Psoas muscle (tissue), 8 donors: ENCODE measurements at places on chromosomes 11 and 22.

GRCh38 chr11:7569044-7569443 lies 55.2 kb downstream of the PPFIBP2 start:
- no peak for DNase-seq

DNA sequence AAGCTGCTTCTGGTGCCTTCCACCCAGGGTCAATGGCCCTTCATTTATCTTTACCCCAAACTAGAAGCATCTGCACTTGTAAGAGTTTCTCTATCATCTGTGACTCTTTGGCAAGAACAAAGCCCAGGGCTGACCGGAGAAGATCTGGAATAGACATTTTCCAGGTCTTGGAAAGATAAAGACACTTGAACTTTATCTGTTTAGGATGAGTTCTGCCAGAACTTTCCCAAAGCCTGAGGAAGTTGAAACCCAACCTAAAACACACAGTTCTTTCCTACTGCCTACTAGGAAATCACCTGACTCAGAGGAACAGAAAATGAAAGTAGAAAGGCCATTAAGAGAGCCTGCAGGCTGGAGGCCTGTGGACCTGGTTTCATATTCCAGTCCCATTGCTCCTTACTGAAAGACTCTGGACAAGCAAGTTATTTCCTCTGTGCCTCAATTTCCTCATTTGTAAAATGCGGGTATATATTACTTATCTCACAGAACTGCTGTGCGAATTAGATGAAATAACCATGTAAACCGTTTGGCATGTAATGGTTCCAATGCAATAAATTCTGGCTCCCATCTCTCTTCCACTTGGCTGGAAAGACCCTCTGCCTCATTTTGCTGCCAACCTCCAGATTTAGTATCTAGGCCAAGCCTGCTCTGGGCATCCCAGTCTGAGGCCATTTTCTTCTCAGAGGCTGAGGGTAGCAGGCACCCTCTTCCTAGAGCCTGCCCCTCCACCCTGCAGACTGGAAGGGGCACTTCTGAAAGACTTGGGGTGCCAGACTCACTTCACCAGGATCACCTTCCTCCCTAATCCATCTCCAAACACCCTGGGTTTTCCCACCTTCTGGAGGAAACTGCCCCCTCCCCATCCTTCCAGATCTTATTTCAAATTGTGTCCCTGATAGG lies 1.2 kb downstream of the UBE2L6 start:
- DNase-seq = no peak

DNA sequence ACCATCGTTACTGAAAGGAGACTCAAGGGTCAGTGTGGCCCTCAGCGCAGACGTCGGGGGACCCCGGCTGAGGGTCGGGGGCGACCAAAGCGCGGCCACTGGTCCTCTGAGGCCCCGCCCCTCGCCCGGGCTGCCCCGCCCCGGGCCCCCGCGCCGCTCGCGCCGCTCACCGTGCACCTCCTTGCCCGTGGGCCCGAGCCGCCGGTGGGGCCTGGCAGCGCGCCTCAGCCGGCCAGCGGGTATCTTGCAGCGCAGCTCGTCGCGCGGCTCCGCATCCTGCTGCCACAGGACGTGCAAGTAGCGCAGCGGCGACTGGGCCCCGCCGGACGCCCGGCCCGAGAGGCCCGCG lies 419 bp downstream of the ANKRD54 start:
- peak; percentile 56 for DNase-seq

GRCh38 chr11:107719073-107719472 lies 7.2 kb upstream of the SLN start:
- no peak for DNase-seq

- no peak for DNase-seq
Observed at GRCh38 chr22:36197514-36198146, 4.0 kb downstream of the APOL4 start.

DNA sequence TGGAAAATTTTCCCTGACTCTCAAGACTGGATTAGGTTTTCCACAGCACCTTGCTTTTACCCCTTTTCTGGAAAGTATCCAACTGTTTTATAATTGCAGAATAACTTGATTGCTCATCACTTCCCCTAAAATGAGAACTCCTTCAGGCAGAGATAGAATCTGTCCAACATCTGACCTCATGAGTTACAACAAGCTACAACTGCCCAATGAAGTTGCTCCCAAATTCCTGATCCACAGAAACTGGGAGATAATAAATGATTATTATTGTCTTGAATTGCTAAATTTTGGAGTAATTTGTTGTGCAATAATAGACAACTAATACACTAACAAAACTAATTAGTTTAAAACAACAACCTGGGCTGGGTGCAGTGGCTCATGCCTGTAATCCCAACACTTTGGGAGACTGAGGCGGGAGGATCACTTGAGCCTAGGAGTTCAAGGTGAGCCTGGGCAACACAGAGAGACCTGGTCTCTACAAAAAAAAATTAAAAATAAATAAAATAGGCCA lies 10.0 kb upstream of the CCDC83 start:
- no peak for DNase-seq

DNA sequence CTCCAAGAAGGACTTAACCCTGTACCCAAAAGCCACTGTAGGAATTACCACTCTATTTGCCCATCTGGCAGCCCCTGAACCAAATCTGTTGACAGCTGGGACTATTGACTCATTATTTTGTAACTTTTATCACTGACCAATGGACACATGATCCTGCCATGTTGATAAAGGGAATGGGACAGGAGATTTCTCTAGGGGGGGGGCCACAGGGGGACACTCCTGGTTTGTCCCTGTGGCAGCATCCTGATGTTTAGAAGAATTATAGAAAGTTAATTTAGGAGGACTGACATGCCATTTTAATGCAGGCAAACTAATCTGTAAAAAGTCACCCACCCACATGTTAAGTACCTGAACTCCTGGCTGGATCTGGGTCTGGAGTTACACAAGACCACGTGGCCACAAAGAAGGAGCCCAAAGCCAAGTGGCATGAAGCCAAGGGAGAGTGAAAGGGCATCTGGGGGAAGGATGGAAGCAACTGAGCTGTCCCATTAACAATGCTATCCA lies 558.1 kb downstream of the ETS1 start:
- DNase-seq = no peak

DNA sequence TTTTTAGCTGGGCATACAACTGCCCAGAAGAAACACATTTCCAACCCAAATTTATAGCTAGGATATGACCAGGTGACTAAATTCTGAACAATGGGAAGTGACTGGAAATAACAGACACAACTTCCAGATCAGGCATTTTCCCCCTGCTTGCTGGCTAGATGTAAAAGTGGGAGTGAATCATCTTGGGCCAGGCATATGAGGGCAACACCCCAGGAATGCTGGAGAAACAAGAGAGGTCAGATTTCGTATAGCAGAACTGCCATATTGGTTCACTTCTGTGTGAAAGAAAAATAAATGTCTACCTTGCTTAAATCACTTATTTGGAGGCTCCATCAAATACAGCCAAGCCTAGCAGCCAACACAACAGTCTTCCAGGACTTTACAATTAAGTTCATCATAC lies 7.4 kb downstream of the ATL3 start:
- DNase-seq = no peak

DNA sequence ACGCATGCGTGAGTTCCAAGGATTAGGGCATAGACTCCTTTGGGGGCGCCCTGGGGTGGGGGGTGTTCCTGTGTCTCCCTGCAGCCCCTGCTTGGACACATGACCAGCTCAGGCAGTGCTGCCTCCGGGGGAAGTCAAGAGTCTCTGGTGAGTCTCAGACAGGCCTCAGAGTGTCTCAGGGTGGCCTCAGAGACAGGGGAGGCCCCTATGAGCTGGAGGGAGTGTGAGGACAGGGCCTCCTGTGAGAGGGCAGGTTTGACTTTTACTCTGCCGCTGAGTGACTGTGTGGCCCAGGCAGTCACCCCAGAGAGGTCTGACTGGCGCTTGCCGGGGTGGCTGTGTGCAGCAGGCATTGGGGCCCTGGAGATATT lies 41.2 kb upstream of the KCNQ1OT1 start:
- peak; percentile 13 for DNase-seq

GRCh38 chr22:46846150-46846831 lies 83.8 kb downstream of the TBC1D22A start:
- DNase-seq = no peak

- DNase-seq = no peak
Observed at GRCh38 chr11:45394294-45395085, 108.3 kb upstream of the SYT13 start.

DNA sequence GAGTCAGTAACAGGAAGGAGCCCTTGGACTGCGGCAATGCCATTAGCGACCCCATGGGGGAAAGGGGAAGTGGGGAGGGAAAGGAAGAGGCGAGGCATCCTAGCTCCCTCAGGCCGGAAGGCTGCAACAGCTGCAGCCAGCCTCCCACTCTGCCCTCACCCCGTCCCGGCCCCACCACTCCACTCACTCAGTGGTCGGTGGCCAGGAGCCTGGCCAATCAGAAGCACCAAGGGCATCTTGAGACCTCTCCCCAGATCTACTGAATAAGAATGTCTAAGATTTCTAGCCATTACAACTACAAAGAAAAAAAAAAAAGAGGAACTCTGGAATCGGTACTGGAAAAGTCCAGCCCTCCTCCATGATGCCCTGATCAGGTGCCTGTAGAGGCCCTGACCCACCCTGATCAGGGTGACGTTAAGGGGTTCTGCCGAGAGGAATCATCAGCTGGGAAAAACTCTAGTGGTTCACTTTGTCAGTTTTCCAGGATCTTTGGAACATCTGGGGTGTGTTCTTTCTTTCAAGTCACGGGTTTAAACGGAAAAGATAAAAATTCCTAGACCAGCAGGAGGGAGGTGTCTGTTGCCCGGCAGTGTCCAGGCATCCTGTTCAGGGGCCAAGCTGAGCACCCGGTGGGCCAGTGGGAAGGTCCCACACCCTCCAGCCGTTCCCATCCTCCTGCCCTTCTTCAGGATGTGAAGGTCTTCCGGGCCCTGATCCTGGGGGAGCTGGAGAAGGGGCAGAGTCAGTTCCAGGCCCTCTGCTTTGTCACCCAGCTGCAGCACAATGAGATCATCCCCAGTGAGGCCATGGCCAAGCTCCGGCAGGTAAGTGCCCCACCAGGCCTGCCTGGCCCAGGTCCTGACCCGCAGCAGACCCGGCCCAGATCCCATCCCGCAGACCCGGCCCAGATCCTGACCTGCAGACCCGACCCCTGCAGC lies 14.4 kb downstream of the OAF start:
- no peak for DNase-seq

GRCh38 chr22:45885941-45886395 lies 91.0 kb downstream of the WNT7B start:
- peak; percentile 42 for DNase-seq

- DNase-seq = peak; percentile 55
Observed at GRCh38 chr11:2687782-2688191, 12.0 kb downstream of the KCNQ1OT1 start.

GRCh38 chr11:68014157-68014946 lies 4.2 kb downstream of the ALDH3B1 start:
- DNase-seq = no peak

- DNase-seq = no peak
Observed at GRCh38 chr22:20587206-20587958, 80.0 kb downstream of the MED15 start.

DNA sequence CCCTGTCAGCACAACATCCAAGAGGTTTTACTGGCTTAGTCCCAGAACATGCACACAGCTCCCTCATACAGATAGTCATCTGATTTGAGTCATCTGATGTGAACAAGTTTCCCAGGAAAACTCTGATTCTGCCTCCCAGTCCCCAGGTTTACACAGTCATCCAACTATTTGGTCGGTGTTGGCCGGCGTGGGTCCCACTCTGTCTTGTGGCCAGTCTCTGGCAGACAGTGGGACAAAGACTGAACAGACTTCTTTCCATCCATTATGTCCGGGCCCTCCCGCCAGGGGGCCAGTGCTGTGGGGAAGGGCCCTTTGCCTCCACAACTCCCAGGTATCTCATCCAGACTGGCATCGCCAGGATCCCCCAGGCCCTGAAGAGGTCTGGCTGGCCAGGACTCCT lies 60.0 kb downstream of the BTG4 start:
- no peak for DNase-seq

DNA sequence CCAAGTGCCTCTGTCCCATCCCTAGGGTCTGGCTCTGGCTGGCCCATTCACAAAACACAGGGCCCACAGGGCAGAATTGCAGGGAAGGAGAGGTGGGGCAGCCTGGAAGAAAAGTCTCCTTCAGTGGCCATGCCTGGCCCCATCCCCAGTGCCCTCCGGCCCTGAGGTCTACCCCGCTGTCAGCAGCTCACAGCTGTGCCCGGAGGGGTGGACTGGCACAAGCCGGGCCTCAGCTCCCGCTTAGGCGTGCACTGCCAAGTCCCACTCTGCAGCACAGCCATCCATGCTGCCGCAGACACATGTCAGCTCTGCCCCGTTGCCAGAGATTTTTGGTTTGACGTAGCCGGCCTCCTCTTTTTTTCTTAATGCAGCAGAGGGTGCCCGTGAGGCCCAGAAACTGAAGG lies 3.9 kb upstream of the SCN2B start:
- peak; percentile 79 for DNase-seq

DNA sequence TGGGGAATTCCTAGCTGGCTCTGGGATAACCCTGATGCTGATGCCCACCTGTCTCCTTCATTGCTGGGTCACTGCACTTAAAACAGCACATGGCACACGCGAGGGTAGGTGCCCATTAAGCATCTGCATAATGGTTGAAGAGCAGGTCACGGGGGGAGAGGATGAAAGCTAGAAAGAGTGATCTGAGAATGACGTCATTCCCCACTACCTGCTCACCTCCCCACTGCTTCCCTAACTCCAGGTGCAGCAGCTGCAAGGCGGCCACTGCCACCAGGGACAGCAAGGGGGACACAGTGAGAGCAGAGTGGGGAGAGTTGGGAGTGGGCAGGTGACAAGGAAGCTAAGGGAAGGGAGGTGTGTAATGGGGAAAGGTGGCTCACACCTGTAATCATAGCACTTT lies 27.0 kb downstream of the ADA2 start:
- DNase-seq = no peak

- DNase-seq = no peak
Observed at GRCh38 chr11:12719221-12719620, 45.0 kb downstream of the TEAD1 start.
